ENCODE measurements at places on chromosomes 4 and X.

- no peak for DNase-seq
These were observed 77.0 kb downstream of the AFAP1 start for GRCh38 chr4:7862561-7863192.

DNA sequence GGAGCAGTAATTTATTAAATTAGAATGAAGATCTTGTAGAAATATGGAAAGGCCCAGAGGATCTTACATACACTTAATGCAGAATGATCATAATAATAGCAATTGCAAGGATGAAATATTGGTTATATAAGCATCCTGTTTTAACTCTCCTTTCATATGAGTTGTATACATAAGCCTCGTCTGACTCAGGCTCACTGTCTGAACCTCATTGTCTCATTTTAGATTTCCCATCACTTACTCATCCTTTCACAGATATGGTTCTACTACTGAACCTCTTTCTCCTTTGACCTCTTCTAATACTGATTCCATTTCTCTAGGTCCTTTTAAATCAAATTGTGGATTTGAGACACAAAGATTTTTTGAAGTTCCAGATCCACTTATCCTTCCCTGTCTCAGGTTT is 277.3 kb upstream of the TRPC5 start:
- no peak for DNase-seq

DNA sequence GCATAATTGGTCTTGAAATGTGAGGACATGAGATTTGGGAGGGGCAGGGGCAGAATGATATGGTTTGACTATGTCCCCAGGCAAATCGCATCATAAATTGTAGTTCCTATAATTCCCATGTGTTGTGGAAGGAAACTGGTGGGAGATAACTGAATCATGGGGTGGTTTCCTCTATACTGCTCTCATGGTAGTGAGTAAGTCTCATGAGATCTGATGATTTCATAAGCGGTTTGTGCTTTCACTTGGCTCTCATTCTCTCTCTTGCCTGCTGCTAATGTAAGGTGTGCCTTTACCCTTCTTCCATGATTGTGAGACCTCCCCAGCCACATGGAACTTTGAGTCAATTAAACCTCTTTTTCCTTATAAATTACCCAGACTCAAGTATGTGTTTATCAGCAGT is 2595.9 kb downstream of the PCDH7 start:
- DNase-seq, result no peak

DNA sequence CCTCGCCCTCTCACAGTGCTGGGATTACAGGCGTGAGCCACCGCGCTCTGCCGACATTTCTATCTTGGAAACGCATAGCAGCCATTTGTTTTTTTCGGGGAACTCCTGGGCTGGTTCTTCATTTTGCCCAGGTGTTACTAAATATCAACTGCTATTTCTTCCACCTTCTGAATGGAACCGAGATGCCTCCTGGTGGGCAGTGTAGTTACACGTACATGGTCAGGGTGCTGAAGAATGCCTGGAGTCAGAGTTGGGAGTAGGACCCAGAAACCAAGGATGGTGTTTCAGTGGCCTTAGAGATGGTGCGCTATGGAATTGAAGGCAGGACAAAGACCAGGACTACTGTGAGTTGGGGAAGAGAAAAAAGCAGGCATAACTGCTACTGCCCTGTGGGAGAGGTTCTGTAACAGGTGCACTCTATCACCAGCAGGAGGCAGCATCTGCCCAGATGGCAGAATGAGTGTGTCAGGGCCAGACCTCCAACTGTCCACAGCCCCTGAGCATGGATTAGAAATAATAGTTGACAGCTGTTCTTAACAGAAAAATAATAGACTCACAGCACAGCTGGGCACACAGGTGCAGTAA is 81.7 kb downstream of the ZC4H2 start:
- DNase-seq, result peak; percentile 58

DNA sequence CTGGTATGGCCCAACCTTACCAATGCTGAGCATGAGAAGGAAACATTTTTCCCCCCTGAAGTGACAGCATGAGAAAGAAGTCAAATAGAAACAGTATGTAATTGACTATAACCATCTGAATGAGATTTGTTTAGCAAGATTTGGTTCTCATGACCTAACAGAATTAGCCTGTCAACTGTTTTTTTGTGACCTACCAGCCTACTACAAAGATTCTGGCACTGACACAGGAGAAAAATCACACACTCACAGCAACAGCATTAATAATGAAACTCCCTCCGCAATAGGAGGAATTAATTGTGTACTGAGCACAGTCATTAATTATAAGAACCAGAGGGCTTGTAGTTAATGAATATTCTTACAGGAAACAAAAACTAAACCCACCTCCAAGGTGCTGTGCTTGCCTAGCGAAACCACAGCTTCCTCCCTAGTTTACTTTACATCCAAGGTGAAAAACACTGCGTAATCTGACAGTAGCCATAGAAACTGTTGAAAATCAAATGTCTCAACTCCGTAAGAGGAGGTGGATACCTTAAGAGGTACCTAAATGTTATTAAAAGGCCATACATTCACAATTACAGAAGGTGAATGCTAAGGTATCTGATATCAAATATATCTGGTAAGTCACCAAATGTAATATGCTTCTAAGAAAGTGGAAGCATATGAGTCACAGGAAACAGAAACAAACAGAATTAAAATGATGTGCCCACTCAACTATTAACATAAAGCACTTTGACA is 34.9 kb downstream of the MMRN1 start:
- DNase-seq, result peak; percentile 71

GRCh38 chr4:95465010-95465409 is 83.8 kb downstream of the UNC5C start:
- DNase-seq, result no peak

GRCh38 chrX:7055386-7056137 is 92.0 kb upstream of the STS start:
- DNase-seq, result no peak

- no peak for DNase-seq
These were observed 161.9 kb downstream of the ZNF518B start for GRCh38 chr4:10295301-10295700.

DNA sequence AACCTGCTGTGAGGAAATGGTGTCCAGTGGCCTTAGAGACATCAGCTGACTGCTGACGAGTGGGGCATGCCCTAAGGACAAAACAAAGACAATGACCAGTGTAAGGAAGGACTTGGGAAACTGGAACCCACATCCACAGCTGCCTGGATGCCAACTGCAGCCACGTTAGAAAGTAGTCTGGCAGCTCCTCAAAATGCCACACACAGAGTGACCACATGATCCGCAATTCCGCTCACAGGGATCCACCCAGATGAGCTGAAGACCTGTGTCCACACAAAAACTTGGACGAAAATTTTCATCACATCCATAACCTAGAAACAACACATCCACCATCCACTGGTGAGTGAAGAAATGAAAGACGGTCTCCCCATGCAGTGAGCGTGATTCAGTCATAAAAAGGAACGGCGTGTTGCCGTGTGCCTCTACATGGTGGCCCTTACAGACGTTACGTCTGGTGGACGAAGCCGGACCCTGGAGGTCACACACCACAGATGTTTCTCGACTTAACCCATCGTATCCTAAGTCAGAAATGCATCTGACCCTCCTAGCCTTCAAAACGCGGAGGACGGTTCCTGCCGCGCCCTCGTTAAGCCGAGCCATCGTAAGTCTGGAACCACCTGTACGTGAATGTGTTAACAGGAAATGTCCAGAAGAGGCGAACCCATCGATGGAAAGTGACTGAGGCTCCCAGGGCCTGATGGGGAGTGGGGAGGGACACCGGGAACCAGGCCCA is 40.6 kb upstream of the MXD4 start:
- DNase-seq, result no peak

GRCh38 chrX:154056770-154057241 is 37.1 kb upstream of the IRAK1 start:
- peak; percentile 57 for DNase-seq

- DNase-seq, result no peak
These were observed 3.7 kb downstream of the NKX3-2 start for GRCh38 chr4:13540446-13541175.

DNA sequence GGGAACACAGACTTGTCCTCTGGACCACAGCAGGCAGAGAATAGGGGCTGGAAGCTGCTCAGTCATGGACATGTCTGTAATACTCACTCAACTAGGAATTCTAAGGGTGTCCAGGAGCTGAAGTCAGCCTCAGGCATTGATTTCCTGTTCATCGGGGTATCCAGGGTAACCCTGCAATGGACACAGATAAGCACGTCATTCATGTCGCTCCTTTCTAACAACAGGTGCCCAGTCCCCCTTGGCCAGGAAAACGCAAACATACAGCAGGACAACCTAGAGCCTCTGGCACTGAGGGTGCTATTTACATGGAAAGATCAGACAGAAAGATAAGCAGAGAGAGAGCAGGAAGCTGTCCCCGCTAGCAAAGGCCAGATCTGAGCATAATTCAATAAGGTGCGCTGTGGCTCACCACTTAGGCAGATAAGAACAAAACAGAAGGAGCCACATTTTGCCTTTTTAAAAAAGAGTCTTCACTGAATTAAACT is 21.3 kb downstream of the QDPR start:
- peak; percentile 73 for DNase-seq

GRCh38 chr4:70442474-70442873 is 29.5 kb upstream of the MUC7 start:
- no peak for DNase-seq

GRCh38 chr4:188971125-188971524 is 831.9 kb downstream of the TRIML1 start:
- DNase-seq, result peak; percentile 35

DNA sequence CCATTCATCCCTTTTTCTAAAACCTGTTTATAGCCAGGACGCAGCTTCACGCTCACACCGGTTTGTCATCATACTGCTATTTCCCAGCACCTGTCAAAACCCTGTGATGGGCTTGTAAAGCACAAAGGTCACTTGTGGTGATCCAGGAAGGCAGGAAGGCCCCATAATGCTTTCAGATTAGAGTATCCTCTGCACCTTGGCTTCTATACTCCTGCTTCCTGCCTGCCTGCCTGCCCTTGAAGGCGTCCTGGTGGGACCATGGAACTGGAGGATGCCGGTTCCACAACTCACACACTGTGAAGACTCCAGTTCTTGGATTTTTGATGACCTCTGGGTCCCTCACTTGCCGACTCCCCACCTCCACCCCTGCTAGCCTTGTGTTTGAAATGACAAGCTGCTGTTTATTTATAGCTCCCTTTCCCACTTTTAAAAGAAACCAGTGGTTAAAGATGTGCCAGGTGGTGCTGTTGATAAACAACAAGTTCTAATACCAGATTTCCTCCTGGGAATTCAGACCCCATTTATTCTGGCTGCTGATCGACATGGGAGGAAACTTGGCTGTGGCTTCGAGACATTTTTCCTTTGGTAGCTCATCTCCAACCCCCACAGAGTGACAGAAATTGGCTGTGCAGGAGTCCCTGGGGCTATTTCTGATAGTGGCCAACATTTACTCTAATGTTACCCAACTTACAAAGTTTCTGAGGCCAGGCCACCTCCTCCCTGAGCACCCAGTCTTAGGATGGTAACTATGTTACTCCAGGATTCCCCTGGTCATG is 211.5 kb downstream of the KDR start:
- DNase-seq, result no peak

DNA sequence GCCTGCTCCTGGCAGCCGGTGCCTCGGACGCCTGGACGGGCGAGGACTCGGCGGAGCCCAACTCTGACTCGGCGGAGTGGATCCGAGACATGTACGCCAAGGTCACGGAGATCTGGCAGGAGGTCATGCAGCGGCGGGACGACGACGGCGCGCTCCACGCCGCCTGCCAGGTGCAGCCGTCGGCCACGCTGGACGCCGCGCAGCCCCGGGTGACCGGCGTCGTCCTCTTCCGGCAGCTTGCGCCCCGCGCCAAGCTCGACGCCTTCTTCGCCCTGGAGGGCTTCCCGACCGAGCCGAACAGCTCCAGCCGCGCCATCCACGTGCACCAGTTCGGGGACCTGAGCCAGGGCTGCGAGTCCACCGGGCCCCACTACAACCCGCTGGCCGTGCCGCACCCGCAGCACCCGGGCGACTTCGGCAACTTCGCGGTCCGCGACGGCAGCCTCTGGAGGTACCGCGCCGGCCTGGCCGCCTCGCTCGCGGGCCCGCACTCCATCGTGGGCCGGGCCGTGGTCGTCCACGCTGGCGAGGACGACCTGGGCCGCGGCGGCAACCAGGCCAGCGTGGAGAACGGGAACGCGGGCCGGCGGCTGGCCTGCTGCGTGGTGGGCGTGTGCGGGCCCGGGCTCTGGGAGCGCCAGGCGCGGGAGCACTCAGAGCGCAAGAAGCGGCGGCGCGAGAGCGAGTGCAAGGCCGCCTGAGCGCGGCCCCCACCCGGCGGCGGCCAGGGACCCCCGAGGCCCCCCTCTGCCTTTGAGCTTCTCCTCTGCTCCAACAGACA is 4.4 kb downstream of the SOD3 start:
- no peak for DNase-seq

GRCh38 chr4:157372567-157372966 is 152.0 kb downstream of the GRIA2 start:
- DNase-seq, result no peak

DNA sequence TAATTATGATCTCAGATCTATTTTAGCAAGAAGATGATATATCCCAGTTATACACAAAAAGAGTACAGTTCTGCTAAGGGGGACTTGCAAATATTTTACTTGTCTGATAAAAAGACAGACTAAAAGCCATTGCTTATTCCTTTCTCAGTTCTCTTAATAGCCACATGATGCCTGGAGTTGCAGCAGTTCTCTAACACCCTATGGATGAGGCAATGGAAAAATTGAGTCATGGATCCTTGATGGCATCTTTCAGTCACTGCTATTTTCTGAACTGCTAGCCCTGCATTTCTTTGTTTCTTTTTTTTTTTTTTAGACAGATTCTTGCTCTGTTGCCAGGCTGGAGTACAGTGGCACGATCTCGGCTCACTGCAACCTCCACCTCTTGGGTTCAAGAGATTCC is 1956.7 kb downstream of the C4orf33 start:
- DNase-seq, result no peak

- peak; percentile 27 for DNase-seq
These were observed 6.7 kb upstream of the PRICKLE3 start for GRCh38 chrX:49192722-49193328.

DNA sequence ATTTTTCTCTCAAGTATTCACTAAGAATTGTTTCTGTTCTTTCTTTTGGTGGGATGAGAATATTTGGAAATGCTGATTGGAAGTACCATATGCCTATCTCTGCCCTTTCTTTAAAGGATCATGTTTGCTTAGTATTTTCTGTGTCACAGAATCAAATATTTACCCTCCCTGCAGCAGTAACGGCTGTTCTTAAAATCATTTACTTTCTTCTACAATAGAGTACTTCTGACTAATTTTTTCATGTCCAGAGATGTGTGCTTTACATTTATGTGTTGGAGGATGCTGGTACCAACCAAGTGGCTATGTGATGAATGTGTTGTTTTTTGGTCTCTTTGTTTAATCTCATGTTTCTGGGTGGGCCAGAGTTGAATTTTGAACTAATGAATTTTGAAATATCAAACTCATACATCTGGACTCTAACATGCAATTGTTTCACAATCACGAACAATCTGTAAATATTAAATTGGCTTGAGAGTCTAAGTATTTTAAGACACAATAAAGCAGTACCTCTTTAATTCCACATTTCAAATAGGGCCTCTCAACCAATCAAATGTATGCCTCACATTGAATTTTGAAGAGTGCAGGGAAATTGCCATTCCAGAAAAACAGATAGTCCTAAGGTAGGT is 59.4 kb upstream of the ARSJ start:
- no peak for DNase-seq

- DNase-seq, result no peak
These were observed at the start of gene HGFAC for GRCh38 chr4:3441501-3442459. Gene HGFAC, plus strand, starts transcription at chr4:3441968. Its CDS starts 34 bp downstream, at chr4:3442002.

Data from HT-29 (cell line).